ENCODE measurements at places on chromosomes 3 and 15. TPM values are rescaled to one million over a fixed set of nuclear protein-coding genes. Genes with fewer than 3 reads are reported as not detected.

The BRPF1 gene
- 18.0 TPM for total RNA-seq

The ARMC8 gene
- 67.9 TPM for total RNA-seq

DNA sequence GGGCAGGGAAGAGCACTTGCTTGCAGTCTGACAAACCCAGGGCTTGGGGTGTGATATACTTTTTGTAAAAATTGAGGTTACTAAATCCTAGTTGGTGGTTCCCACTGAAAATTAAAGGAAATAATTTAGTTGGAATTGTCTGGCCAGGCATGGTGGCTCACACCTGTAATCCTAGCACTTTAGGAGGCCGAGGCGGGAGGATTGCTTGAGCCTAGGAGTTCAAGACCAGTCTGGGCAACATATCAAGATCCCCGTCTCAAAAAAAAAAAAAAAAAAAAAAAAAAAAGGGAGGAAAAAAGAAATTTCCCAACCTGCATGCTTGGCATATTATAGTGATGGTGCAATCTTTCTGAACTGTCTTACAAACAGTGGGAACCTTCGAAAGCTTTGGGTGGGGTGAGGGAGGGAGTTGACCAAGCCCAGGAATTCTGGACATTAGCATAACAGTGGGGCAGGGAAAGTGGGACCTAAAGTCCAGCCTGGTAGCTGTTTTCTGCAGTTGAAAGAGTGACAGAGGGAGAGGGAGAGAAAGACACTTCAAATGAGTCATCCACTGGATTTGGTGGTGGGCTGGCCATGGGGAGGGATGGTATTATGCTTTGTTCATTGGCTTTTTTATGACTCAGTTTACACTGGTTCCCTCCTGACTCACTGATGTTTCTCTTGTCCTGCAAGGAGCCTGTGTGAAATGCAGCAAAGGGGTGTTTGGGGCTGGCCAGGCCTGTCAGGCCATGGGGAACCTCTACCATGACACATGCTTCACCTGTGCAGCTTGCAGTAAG lies 41.1 kb downstream of the LIMD1 start:
- peak overlapping the region; percentile 17 for H3K27ac ChIP-seq
- H3K4me3 ChIP-seq, result no peak overlapping the region
- H3K4me1 ChIP-seq, result peaks cover 13% of the 10 kb centered on the region
- H3K36me3 ChIP-seq, result no peaks in the 10 kb centered on the region
- no peaks in the 10 kb centered on the region for H3K27me3 ChIP-seq

The CPNE9 gene
- total RNA-seq, result 1.8 TPM

DNA sequence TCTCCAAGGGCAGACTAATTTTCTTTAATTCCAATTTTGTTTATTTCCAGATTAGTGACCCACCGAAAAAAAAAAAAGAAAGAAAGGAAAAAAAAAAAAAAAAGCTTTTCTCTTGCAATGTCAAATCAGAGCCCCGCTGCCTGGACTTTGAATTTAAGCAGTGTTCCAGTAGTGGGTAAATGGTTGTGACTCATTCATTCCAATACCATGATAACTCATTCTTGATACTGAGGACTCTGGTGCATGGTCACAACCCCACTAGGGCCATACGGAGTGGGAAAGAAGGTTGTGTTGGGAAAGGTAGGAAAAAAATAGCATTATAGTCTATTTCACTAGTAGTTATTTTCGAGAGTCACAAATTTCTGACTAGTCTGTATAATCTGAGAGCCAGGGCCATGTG lies 59.1 kb upstream of the COL8A1 start:
- H3K27ac ChIP-seq, result no peak overlapping the region
- H3K4me1 ChIP-seq, result no peaks in the 10 kb centered on the region
- no peaks in the 10 kb centered on the region for H3K27me3 ChIP-seq
- H3K36me3 ChIP-seq, result no peaks in the 10 kb centered on the region
- no peak overlapping the region for H3K4me3 ChIP-seq

DNA sequence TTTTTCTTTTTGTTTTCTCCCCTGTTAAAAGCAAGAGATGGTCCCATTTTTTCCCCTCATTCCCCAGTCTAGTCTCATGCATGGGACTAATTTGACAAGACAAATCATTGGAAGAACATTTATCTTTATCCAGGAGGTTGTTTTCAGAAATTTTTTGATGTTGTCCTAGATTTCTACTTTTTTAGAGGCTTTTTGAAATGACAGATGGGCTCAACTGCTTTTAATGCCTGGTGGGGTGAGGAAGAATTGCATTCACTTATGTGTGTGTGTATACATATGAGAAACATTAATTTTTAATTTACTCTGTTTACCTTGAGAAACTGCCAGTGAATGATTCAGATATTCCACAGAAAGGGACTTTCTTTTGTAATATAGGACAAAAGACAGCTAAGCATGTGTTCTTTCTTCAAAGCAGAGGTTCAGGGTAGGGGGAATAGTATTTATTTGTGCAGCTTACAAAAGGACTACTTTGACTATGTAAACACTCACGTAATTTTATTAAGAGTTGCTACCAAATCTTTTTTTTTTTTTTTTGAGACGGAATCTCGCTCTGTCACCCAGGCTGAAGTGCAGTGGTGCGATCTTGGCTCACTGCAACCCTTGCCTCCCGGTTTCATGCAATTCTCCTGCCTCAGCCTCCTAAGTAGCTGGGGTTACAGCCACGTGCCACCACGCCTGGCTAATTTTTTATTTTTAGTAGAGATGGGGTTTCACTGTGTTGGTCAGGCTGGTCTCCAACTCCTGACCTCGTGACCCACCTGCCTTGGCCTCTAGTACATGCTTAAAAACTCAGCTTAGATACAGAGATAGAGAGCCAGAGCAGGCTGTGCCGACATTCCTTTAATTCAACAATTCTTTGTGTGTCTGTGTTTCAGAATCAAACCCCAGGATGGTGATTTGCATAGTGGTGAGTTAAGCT lies 130.1 kb upstream of the RARB start:
- H3K27me3 ChIP-seq, result no peaks in the 10 kb centered on the region
- H3K36me3 ChIP-seq, result no peaks in the 10 kb centered on the region
- DNase-seq, result no peak

DNA sequence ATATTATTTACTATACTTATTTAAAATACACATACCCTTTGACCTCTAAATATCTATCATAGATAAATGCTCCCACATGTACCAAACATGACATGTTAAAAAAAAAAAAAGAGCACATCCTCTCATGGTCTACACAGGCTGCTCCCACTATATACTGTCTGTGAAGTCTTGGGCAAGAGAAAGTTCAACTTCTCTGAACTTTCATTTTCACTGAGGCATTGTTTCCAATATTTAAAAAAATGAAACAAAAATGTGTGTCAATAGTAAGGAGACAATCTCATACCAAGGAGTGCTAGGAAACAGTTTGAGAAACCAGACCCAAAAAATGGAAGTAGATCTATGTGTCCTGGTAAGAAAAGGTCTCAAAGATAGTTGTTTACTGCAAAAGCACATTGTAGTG lies 29.3 kb downstream of the SLC4A7 start:
- no peak for DNase-seq
- H3K27ac ChIP-seq, result no peak overlapping the region
- H3K4me3 ChIP-seq, result no peak overlapping the region

The CNTN4 gene
- 1.6 TPM for total RNA-seq

GRCh38 chr15:77650265-77650664 lies 17.6 kb upstream of the LINGO1 start:
- DNase-seq, result no peak
- H3K27me3 ChIP-seq, result no peaks in the 10 kb centered on the region
- no peak overlapping the region for H3K27ac ChIP-seq

DNA sequence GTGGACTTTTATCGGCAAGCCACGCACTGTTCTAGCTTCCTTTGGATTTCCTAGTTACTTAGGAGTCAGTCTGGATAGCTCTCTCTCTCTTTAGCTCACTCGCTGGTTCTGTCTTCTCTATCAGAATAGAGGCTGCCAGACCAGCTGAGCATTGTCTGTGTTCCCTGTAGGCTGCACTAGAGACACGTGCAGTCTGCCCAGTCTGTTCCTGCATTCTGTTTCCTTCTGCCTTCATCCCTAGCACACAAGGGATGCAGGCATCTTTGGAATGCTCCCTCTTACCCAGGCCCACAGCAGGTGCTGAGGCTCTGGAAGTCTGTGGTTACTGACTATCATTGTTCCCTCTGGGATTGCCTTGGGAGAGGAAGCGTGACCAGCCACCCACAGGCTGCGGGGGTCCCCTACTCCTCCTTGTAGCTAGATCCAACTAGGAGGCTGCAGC lies 322.8 kb downstream of the ZNF621 start:
- H3K4me3 ChIP-seq, result no peak overlapping the region
- H3K4me1 ChIP-seq, result no peaks in the 10 kb centered on the region
- DNase-seq, result no peak
- no peaks in the 10 kb centered on the region for H3K27me3 ChIP-seq
- H3K36me3 ChIP-seq, result no peaks in the 10 kb centered on the region
- H3K27ac ChIP-seq, result no peak overlapping the region

The KY gene
- 16.7 TPM for total RNA-seq

DNA sequence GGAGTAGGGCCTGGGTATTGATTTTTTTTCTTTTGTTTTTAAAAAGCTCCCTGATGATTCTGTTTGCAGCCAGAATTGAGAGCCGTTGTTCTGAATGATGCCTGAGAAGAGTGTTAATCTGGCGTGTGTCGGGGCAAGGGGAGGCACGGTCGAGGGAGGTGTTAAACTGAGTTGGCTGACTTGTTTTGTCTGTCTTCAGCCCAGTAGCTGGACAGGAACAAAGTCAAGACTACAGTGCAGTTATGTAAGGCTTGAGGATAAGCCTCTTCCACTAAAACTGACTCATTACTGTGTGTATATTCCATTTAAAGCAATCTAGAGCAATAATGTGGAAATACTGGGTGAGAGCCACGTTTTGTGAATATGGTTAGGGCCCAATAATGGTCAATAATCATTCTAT lies 119.0 kb upstream of the DLG1 start:
- peaks cover 4% of the 10 kb centered on the region for H3K4me1 ChIP-seq
- H3K27ac ChIP-seq, result no peak overlapping the region
- no peaks in the 10 kb centered on the region for H3K36me3 ChIP-seq

DNA sequence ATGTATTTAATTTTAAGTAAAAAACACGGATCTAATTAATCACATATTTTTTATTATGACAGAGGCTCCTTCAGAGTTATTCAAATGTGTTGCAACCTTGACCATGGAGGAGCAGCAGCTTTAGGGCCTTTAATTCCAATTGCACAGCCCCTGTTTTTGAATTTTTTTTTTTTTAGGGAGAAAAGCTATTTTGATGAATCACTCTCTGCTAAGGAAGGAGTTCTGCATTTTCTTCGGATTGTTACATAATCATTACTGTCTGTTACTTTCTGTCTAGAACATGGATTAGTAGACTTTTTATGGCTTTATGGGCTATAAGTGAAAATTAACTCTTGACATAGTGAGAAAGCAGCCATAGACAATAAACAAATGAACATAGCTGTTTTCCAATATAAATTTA lies 90.8 kb downstream of the MCTP2 start:
- no peaks in the 10 kb centered on the region for H3K36me3 ChIP-seq
- no peaks in the 10 kb centered on the region for H3K27me3 ChIP-seq
- no peak overlapping the region for H3K4me3 ChIP-seq

The NR2E3 gene
- 0.11 TPM for total RNA-seq

DNA sequence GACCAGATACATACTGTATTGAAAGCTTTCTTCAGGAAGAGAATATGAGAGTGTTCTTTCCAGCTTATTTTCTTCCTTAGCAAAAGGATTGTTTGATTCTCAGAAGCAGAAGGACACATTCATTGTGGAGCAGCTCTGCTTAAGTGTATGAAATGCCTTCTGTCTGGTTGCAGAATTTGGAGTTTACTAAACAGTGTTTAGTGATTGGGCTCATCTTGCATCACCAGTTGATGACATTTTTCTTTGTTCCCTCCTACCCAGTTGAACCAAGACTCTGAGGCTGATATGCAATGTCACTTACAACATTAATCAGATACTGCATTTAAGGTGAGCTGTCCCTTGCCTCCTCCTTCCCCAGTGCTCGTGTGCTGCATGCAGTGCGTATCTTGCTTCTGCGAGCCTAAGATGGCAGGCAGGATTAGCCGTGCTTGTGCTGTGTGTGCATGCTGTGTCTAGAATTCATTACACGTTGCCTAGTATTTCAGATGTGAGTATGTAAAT lies 18.4 kb downstream of the ZBTB38 start:
- H3K27me3 ChIP-seq, result no peaks in the 10 kb centered on the region
- peak overlapping the region; percentile 89 for H3K27ac ChIP-seq
- peak overlapping the region; percentile 26 for H3K4me3 ChIP-seq
- peaks cover 39% of the 10 kb centered on the region for H3K4me1 ChIP-seq

- H3K27me3 ChIP-seq, result no peaks in the 10 kb centered on the region
- no peak overlapping the region for H3K4me3 ChIP-seq
- H3K36me3 ChIP-seq, result no peaks in the 10 kb centered on the region
- no peak overlapping the region for H3K27ac ChIP-seq
- no peak for DNase-seq
- H3K4me1 ChIP-seq, result no peaks in the 10 kb centered on the region
Observed at GRCh38 chr3:134804508-134805480, 9.7 kb downstream of the EPHB1 start.

The HSPBAP1 gene
- 10.4 TPM for total RNA-seq

DNA sequence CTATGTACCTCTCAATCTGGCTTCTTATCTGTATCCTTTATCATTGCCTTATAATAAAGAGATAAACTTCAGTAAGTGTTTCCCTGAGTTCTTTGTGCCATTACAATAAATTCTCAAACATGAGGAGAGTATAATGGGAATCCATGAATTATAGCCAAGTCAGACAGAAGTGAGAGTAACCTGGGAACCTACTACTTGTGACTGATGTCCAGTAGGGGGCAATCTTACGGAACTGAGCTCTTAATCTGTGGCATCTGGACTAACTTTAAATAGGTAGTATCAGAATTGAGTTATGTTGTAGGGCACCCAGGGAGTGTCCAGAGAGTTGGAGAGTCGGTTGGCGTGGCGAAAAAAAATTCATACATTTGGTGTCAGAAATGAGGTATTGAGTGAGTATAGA lies 542.6 kb downstream of the ZBBX start:
- H3K27ac ChIP-seq, result no peak overlapping the region
- no peaks in the 10 kb centered on the region for H3K36me3 ChIP-seq
- no peaks in the 10 kb centered on the region for H3K27me3 ChIP-seq
- H3K4me1 ChIP-seq, result no peaks in the 10 kb centered on the region
- no peak for DNase-seq

DNA sequence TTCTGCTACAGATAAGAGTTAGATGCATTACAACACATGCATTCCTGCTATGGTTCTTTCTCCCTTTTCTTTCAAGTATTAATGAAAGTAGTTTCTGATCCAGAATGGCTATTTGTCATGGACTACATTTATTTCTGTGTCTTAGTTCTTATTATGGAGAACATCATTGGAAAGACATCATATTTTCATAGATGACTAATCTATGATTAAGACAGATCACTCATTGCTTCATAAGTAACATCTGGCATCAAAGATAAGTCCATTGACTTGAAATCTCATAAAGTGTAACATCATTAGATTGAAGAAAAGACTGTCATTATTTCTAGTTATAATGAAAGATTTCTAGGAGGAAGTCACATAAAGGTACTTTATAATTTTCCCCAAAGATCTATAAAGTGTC lies 366.7 kb downstream of the NSUN3 start:
- no peaks in the 10 kb centered on the region for H3K27me3 ChIP-seq
- H3K27ac ChIP-seq, result no peak overlapping the region
- no peaks in the 10 kb centered on the region for H3K36me3 ChIP-seq
- no peak for DNase-seq

GRCh38 chr15:93179072-93179471 lies 90.1 kb upstream of the RGMA start:
- no peak overlapping the region for H3K4me3 ChIP-seq
- H3K27me3 ChIP-seq, result peaks cover 3% of the 10 kb centered on the region
- no peak overlapping the region for H3K27ac ChIP-seq
- no peaks in the 10 kb centered on the region for H3K4me1 ChIP-seq

The GATA2 gene
- 6.4 TPM for total RNA-seq
